NCI-H187 (cell line): ENCODE measurements at places on chromosomes 12 and 14.
A peak's percentile ranks its signal among the peaks of the same experiment; 100 is the strongest.

GRCh38 chr12:131795690-131796410 is 32.3 kb upstream of the MMP17 start:
- no peak for DNase-seq

- DNase-seq, result no peak
These were observed 107.4 kb downstream of the GRIP1 start for GRCh38 chr12:66571361-66571915.

DNA sequence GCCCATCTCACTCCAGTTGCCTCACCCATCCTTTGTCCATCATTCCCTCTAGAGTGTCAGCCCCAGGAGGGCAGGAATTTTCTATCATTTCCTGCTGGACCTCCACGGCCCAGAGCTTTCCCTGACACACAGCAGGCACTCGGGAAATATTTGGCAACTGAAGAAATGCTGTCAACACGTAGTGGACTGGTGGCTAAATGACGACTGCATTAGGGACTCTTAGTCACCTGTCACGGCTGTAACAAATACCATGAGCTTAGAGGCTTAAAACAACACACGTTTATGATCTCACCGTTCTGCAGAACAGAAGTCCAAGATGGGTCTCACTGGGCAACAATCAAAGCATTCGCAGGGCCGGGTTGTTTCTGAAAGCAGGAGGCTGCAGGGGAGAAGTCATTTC is 91.3 kb downstream of the PHETA1 start:
- no peak for DNase-seq

DNA sequence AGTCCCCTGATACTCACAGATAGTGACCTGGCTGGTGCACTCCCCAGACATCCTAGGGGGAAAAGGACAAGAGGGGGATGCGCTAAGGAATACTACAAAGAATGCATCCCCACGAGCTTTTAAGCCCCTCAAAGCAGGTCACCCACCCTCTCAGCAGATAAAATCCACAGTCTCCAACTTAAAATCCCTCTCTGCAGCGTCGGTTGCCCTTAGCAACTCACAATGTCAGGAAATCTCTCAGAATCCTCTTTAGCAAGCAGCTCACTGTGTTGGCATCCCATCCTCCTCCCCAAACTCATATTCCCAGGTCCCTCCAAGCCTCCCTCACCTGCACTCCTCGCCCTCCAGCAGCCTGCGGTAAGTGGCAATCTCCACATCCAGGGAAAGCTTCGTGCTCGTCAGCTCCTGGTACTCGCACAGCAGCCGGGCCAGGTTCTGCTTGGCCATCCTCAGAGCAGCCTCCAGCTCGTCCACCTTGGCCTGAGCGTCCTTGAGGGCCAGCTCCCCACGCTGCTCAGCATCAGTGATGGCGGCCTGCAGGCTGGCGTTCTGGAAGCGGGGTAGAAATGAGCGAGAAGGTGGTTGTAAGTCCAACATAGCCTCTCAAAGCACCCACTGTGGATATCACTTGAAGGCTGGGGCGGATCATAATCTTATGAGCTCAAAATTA is 5.5 kb upstream of the KRT79 start:
- DNase-seq, result no peak

- DNase-seq, result no peak
These were observed 878 bp downstream of the TMEM119 start for GRCh38 chr12:108596854-108597558.

- no peak for DNase-seq
These were observed 181.8 kb upstream of the MYL2 start for GRCh38 chr12:111102102-111102739.

GRCh38 chr12:124153392-124153791 is 141.5 kb upstream of the RFLNA start:
- DNase-seq, result no peak

- DNase-seq, result no peak
These were observed 240.8 kb downstream of the ZFP36L1 start for GRCh38 chr14:68552075-68552474.

DNA sequence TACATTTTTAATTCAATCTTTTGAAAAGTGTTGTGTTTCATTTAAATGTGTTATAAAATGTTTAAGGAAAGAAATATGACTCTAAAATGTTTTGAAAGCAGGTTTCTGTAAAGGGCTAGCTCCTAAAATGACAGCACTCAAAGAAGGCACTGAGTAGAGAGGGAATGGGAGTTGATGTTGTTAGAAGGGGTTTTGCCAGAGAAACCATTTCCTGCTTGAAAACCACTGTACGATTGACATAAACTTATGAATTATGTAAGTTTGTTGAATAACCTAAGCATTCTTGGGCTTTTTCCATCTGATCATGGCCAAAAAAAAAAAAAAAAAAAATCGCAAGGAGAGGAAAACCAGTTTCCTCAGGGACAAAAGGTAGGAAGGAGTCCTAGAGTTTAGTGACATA is 234.0 kb downstream of the EGLN3 start:
- DNase-seq, result no peak

DNA sequence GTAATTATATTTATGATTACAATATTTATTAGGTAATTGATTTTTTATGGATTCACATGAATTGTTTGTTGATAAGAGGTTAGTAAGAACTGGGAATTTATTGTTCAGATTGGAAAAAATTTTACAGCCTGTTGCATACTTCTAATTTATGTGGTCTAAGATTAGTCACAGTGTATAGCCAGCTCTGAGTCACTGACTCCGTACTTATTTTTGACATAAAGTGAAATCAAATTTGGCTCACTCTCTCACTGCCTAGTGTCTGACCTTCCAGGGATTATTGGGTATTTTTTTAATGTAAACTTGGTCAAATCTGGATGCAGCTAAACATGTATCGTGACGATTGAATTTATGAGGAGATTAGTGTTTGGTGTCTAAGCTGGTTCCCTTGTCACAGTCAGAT is 109.3 kb downstream of the PTPRQ start:
- DNase-seq, result no peak

DNA sequence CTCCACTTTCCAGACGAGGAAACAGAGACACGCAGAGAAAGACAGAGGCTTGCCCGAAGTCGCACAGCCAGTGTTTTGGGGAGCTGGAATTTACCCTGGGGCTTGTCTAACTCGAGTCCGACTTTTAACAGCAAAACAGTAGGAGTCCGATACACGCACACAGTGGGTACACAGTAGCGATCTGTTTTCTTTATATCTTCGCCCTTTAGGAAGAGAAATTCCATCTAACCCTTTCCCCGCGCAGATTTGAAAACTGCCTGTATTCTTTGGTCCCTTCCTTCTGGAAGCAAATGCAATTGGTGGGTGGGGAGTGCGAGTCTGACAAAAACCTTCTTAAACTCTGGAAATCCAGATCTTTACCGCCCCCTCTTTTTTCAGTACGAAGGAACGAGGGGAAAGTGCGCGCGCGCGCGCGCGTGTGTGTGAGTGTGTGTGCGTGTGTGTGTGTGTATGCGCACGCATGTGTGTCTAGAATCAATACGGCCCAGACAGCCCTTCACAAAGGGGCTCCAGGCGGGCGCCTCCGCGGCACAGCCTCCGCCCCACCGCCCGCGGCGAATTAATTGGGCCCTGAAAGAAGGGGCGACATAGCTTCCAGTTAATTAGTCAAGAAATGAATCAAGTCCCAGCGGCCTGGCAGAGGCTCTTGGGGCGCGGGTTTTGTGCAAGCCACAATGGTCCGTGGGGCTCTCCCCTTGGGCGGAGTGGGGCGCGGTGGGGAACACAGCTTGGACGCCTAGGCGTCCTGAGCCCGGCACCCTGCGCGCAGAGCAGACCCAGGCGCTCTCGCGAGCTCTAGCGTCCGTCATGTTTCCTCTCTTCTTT is 14.0 kb upstream of the TBX3 start:
- no peak for DNase-seq

DNA sequence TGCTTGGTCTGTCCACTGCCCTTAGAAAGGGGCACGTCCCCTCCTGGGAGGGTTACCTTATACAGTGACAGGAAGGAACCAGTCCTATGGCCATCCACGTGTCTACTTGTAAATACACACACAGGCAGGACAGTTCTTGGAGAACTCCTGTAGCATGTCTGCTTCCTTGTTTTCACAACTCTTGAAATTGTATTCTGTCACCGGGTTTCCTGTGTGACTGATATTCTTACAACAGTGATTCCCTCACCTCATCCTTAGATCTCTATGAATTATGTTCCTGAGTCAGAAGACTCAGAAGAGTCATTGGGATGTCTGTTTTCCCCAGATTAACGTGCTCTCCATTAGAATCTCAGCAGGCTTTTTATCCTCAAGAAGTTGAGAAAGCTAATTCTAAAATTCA is 44.1 kb upstream of the DYNC1H1 start:
- DNase-seq, result no peak

GRCh38 chr14:67967206-67967605 is 147.6 kb downstream of the RAD51B start:
- no peak for DNase-seq

GRCh38 chr12:105226219-105226618 is 9.8 kb downstream of the APPL2 start:
- DNase-seq, result no peak

GRCh38 chr12:12334367-12335040 is 15.5 kb downstream of the MANSC1 start:
- peak; percentile 47 for DNase-seq

DNA sequence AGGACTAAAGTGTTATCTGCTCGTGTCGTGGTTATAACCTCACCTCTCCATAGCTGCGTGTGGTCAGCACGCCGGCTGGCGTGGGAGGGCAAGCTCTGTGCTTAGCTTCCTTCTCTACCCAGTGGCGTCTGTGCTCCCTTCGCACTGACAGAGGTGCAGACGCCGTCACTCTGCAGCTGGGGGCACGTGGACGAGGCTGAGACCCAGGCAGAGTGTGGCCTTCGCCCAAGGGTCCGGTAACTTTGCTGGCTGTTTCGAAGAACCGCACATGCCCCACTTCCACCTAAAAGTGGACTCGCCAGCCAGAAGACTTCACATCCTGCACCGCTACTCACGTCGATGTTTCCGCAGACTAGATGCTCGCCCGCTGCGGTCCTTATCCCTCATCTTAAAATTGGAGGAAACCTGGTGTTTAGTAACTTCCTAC is 35.9 kb upstream of the DYNC1H1 start:
- DNase-seq, result no peak

GRCh38 chr14:91416744-91417119 is 888 bp downstream of the CCDC88C start:
- DNase-seq, result no peak
